ENCODE measurements at places on chromosomes 1 and 21. TPM values are rescaled to one million over a fixed set of nuclear protein-coding genes. Genes with fewer than 3 reads are reported as not detected.

The DIO1 gene
- not detected for total RNA-seq

- H3K27me3 ChIP-seq, result peaks cover 39% of the 10 kb centered on the region
- no peak overlapping the region for H3K27ac ChIP-seq
- no peak for DNase-seq
Observed at GRCh38 chr1:12754738-12755137, 8.7 kb downstream of the CFAP107 start.

GRCh38 chr1:45393718-45394302 lies 53.6 kb upstream of the MUTYH start:
- H3K27me3 ChIP-seq, result no peaks in the 10 kb centered on the region
- H3K36me3 ChIP-seq, result no peaks in the 10 kb centered on the region
- no peak overlapping the region for H3K27ac ChIP-seq
- peaks cover 10% of the 10 kb centered on the region for H3K4me1 ChIP-seq
- no peak for DNase-seq
- no peak overlapping the region for H3K4me3 ChIP-seq

DNA sequence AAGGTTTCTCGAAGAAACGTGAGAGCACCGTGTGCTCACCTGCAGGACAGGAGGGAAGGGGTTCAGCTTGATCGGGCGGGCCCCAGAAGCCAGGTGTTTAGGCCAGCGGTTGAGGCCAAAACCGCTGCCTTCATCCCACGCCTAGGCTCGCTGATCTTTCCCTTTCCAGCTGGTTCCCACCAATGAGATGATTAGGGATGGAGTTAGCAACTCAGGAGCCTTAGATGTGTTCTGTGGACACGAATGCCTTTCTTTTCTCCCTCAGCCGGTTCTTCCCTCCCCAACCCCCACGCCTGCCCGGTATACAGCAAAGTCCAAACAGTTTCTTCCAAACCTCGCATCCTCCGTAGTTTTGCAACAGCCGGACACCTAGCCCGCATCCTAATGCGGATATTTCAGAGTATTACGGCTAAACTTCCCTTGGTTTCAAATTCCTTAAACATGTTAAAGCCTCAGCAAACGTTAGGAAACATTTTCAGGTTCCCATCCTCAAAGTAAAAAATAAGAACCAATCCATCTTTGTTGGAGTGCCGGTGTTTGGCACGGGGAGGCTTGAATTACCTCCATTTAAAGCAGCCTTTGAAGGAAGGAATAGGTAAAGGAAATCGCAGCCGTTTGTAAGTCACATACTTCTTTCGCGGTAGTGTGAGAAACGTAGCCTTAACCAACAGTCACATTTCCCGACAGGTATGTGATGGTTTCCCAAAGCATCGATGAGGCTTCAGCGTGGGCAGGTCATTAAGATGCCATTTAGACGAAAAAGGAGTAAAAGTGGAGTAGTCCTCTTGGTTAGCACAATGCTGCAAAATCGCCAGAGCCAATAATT lies 1.1 kb downstream of the LRRC8C start:
- peaks cover 20% of the 10 kb centered on the region for H3K36me3 ChIP-seq
- DNase-seq, result peak; percentile 50
- H3K4me1 ChIP-seq, result peaks cover 59% of the 10 kb centered on the region

DNA sequence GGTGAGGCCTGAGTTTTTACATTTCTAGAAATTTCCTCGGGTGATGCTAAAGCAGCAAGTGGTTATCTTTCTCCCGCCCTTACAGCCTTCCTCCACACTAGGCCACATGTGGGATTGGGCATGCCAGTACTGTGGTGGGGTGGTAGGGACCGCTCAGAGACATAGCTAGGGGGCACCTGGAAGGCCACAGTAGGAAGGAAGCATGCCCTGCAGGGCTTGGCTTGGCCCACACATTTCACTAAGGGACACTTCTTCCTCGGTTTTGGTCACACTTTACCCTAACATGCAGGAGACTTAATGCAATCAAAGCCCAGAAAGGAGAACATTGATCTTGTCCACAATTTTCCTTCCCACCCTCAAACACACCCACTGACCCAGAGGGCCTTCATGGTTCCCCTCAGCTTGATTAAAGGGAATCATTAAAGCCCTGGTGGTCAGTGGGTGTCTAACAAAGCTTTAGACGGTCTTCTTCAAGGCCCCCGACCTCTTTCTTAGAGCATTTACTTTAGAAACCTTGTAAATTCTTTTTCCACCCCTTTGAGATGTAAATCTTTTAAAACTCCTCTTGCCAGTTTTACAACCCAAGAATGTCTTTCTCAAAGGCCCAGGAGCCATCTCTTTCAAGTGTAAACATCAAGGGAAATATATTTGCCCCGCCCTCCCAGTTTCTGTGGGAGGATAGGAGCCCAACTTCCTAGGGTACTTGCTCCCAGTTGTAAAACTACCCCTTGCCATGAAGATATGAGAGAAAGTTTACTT lies 246.4 kb upstream of the PTBP2 start:
- no peak overlapping the region for H3K27ac ChIP-seq
- no peak overlapping the region for H3K4me3 ChIP-seq
- no peaks in the 10 kb centered on the region for H3K27me3 ChIP-seq
- no peaks in the 10 kb centered on the region for H3K36me3 ChIP-seq
- no peak for DNase-seq
- H3K4me1 ChIP-seq, result no peaks in the 10 kb centered on the region

- no peak overlapping the region for H3K27ac ChIP-seq
- peaks cover 9% of the 10 kb centered on the region for H3K27me3 ChIP-seq
- H3K4me3 ChIP-seq, result peak overlapping the region; percentile 48
- H3K4me1 ChIP-seq, result peaks cover 7% of the 10 kb centered on the region
- H3K36me3 ChIP-seq, result no peaks in the 10 kb centered on the region
Observed at GRCh38 chr1:157523774-157524493, 28.4 kb downstream of the FCRL5 start.

DNA sequence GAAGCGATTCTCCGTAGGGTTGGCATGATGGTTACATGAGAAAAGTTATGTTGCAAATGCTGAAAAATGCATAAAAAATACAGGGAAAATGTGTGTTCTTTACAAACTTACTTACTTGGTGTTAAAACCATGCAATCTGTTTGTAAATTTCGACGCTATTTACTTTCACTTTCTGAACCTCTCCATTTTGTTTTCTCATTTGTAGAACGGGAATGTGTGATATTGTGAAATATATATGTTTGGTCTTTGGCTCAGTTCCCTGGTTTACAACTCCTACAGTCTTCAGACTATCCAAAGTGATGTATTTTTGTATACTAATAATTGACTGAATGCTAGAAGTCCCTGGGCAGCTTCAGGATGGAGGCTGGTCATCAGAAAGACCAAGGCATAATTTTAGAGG lies 982.3 kb downstream of the ADGRL2 start:
- H3K4me3 ChIP-seq, result no peak overlapping the region
- no peaks in the 10 kb centered on the region for H3K27me3 ChIP-seq
- H3K4me1 ChIP-seq, result no peaks in the 10 kb centered on the region
- no peak overlapping the region for H3K27ac ChIP-seq

DNA sequence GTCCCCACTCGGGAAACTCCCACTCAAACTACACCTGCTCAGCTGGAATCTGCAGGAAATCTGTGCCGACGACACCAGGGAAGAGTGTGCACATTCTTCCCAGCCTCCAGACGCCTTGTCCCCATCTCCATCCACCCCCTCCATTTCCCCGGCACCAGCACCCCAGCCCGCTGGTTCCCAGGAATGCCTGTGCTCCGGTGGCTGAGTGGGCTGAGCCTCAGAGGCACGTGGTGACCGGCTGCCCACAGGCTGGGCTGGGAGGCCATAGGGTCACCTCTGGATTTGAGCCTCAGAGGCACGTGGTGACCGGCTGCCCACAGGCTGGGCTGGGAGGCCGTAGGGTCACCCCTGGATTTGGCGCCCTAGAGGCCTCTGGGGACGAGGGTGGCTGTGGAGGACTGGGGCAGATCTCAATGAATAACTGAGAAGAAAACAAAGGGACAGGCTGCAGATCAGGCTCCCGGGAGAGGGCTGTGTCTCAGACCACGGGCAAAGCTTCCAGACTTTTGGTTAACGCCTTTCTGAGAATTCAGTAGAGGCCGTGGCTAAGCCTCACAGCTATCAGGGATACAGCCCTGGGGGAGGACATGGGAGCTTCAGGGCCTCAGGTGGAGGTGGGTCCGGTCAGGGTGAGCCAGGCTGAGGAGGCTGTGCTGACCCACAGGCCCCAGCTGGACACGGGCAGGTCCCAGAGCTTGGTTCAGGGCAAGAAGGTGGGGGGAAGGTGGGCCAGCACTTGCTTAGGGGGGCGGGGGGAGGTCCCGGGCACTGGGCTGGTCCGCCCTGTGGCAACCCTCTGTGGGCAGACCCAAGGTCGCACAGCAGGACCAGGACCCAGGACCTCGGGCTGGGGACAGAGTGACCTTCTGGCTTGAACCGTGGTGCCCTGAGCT lies 17.3 kb upstream of the TTLL10 start:
- H3K27ac ChIP-seq, result peak overlapping the region; percentile 54
- H3K4me1 ChIP-seq, result peaks cover 1% of the 10 kb centered on the region
- no peaks in the 10 kb centered on the region for H3K27me3 ChIP-seq
- H3K36me3 ChIP-seq, result peaks cover 12% of the 10 kb centered on the region
- H3K4me3 ChIP-seq, result no peak overlapping the region

Measured in activated naive CD8-positive, alpha-beta T cell treated with anti-CD3 and anti-CD28 coated beads, Interleukin-2, amount 10 ng/mL, durations not matched to agents 7 days and 5 days (primary cell).